ENCODE measurements at places on chromosomes 1 and 21.

DNA sequence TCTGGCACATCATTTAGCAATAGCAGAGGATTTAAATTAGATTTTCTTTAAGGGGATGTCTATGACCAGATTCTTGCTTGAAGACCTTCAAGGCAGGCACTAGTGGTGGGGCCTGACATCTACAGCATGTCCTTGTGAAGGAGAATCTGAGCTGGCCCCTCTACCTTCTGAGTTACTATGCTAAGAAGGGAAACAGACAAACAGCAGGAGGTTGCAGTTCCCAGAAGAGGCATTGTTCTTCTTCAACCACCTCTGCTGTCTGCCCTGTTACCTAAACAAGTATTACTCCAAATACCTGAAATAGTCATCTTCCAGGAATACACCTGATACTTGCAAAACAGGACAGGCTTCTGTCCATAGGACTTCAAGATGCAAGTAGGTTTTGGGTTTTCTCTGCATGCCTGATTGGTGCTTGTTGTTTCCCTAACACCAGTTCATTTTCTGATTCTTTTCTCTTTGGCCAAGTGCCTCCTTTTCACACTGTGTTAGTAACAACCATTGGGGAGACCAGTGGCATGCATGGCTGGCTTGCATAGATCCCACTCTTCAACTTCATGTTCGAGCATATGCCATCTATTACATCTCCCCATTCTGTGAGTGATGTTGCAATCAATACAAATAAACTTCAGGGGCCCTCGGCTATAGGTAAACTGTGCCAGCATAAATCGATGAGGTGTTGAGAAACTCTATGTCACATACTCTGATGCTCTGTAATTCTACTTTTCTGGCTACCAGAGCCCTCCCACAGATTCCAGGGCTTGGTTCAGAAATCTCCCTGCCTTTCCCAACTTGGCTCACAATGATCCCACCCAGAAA lies 93.0 kb upstream of the DUSP10 start:
- DNase-seq = no peak

DNA sequence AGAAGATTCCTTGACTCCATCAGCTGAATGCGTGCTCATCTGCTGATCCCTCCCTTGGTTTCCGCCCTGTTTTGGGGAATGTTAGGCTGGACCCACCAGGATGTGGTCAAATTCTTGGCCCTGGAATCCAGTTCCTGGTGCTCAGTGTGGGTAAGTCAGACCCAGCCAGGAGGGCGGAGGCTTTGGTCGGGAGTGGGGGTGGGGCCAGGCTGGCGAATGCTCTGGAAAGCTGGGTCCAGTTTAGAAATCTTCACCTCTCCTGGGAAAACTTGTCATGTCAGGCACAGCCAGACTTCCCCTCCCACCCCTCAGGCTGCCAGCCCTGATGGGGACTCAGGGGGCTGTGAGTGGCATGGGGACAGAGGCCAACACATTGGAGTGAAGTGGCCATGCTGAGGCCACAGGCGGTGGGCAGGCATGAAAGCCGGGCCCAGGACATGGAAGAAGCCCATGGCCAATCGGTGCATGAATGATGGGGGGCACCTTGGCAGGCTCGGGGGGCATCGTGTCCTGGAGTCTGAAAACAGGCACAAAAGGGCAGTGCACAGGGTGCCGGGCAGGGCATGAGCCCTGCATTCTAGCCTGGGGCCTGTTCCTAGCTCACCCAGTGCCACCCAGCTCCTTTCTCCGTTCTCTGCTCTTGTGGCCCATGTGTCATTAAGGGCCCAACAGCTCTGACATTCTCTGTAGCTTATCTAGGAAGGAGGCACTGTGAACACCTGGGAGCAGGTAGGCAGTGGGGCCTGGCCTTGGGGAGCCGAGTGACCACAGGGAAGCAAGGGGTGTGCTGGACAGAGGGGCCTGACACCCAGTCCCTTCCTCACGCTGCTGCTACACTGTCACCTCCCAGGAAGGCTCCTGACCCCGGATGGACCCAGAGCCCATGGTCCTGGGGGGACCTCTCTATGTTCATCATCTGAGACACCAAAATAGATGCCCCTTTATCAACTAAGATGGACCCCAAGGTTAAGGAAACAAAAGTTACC lies 14.6 kb upstream of the PADI1 start:
- no peak for DNase-seq

- DNase-seq = no peak
Measured at GRCh38 chr1:36511804-36512798, 29.4 kb upstream of the CSF3R start.

- DNase-seq = no peak
Measured at GRCh38 chr1:211247921-211248320, 11.2 kb upstream of the RCOR3 start.

DNA sequence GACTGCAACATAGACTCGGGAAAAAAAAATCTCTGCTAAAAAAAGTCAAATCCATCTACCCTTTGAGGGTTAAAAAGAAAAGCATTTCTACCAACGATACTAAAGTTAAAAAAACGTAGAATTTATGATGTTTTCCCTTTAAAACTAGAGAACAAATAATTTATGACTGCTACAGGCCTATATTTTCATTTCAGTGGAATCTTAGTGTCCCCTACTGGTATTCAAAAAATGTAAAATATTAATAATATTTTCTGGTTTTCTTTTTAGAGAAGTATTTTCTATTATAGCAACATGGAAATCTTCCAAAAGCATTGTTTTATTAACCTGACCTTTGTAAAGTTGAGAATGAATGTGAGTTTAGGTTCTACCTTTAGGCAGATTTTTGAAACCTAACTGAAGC lies 1582.2 kb downstream of the MRPL39 start:
- no peak for DNase-seq

GRCh38 chr1:58709540-58710175 lies 9.8 kb upstream of the MYSM1 start:
- DNase-seq = no peak

DNA sequence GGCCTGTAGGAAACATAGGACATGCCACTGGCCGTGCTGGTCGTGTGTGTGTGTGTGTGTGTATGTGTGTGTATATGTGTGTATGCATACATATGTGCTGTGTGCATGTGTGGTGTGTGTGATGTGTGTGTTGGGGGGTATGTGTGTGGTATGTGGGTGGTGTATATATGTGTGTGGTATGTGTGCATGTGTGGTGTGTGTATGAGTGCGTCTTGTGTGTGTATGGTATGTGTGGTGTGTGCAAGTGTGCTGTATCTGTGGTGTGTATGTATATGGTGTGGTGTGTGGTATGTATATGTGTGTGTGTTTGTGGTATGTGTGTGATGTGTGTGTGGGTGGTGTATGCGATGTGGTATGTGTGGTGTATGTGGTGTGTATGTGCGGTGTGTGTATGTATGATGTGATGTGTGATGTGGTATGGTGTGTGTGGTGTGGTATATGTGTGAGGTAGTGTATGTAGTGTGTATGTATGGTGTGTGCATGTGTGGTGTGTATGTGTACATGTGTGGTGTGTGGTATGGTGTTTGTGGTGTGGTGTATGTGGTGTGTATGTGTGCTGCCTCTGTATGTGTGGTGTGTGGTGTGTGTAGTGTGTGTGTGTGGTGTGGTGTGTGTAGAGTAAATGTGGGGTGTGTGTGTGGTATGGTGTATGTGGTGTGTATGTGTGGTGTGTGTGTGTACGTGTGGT lies 120.8 kb upstream of the CACHD1 start:
- DNase-seq = no peak

DNA sequence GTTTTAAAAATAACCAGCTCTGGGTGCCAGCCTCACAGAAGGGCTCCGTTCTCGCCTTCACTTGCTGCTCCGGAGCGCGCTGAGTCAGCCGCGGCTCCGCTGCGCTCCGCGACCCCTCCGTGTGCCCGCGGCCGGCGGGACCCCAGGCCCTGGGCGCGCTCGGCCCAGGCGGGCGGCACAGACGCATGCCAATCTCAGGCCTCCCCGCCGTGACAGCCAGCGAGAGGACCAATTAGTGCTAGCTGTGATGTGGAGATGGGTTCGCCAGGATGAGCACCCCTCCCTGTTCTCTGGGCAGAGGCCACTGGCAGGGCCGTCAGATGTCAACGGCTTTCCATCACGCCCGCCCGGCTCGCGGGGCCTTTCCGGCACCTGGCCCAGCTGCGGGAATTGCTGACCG lies 293.8 kb downstream of the SPATA17 start:
- no peak for DNase-seq

- peak; percentile 87 for DNase-seq
Measured at GRCh38 chr1:243421784-243422183, 165.9 kb downstream of the SDCCAG8 start.

DNA sequence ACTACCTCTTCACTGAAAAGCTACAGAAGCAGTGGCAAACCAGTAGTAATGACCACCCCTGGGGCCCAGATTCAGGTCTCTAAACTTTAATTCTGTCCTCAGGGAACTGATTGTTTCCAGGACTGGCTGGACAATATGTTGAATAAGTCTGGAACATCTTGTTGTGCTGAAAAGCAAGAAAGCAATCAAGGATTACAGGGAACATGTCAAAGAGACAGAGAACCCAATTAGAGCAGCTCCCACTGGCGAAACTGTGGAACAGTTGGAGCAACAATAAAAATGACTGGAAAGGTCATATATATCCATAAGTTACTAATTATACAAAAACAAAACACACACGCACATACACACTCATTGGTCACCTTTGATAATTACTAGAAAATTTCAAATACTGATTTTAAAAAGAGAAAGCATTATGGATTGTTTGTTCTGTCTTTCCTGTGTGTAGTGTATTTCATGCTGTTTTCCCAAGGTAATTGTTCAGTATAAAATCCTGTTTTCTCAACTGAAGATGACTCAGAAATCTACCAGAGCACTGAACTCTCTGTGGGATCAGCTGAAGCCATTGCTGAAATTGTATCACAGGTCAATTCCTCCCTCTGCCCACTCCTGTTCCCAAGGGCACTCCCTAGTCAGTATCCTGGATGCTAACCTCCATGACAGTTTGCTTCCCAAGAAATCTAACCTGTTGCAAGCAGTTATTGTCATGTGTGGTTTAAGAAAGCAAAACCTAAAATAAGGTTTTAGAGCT lies 83.6 kb upstream of the RGS1 start:
- no peak for DNase-seq

DNA sequence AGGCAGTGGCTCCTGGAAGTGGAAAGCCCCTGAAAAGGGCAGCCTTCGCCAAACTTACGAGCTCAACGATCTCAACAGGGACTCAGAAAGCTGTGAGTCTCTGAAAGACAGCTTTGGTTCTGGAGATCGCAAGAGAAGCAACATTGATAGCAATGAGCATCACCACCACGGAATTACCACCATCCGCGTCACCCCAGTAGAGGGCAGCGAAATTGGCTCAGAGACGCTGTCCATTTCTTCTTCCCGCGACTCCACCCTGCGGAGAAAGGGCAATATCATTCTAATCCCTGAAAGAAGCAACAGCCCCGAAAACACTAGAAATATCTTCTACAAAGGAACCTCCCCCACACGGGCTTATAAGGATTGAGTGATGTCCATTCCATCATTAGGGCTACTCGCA lies 42.4 kb downstream of the PLPPR4 start:
- DNase-seq = no peak

DNA sequence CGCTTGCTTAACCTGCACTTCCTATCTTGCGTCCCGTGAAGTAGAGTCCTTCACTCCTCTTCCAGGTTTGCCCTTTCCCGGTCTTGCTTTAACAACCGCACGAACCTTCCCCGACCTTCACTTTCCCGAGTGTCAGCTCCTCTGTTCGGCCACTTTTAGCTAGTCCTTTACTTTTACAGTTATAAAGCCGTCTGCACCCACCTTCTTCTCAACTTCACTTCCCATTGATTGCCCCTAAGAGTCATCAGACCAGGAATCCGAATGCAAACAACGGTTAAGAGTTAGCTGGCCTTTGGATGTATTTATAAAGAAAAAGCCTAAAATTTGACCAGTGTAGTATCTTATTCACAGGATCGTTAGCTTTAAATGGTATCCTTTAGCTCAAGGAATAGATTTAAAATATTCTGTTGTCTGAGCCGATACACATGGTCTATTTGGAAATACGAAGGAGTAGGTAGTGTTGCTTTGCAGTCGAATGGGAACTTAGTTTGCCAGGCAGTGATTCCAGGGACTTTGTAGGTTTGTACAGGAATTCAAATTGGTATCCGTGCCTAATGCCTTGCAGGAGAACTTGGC lies 1.4 kb downstream of the PPP2R5A start:
- DNase-seq = no peak

Data from CD4-positive, CD25-positive, alpha-beta regulatory T cell (primary cell).